Islet precursor cell (in vitro differentiated cells): ENCODE measurements at places on chromosomes 2 and 18.

- DNase-seq, result no peak
Observed at GRCh38 chr2:222127660-222128059, 171.1 kb downstream of the PAX3 start.

- DNase-seq, result no peak
Observed at GRCh38 chr2:62375113-62375420, 130.9 kb downstream of the TMEM17 start.

DNA sequence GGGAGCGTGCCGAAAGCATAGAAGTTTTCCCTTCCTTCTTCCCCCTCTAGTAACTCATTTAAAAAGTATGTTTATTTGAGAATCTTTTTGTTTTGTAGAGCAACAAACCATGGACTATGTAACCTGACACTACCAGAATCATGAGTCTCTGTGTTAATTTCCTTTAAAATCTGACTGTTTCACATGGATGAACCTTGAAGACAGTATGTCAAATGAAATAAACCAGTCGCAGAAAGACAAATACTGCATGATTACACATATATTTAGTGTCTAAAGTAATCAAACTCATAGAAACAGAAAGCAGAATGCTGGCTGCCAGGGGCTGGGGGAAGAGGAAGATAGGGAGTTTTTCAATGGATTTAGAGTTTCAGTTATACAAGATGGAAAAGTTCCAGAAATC is 32.3 kb downstream of the PTPN2 start:
- no peak for DNase-seq

GRCh38 chr2:207283356-207283755 is 117.6 kb upstream of the KLF7 start:
- no peak for DNase-seq

DNA sequence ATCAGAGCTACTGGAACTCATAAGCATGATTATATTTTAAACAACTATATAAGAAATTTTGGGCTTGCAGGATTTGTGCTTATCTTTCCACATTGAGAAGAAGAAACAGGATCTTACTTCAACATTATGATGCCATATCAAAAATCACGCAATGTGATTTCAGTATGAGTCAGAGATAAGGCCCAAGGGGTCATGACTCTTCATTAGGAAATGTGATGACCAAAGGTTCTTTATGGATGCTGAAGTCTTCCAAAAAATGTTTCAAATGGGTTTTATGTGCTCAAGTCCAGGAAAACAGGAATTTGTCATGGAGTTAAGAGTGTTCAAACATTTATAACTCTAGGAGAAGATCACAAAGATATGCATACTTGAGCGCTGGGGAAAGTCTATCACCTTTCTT is 7.8 kb upstream of the SERPINB2 start:
- no peak for DNase-seq

- no peak for DNase-seq
Observed at GRCh38 chr2:59561281-59561680, 992.2 kb downstream of the BCL11A start.

DNA sequence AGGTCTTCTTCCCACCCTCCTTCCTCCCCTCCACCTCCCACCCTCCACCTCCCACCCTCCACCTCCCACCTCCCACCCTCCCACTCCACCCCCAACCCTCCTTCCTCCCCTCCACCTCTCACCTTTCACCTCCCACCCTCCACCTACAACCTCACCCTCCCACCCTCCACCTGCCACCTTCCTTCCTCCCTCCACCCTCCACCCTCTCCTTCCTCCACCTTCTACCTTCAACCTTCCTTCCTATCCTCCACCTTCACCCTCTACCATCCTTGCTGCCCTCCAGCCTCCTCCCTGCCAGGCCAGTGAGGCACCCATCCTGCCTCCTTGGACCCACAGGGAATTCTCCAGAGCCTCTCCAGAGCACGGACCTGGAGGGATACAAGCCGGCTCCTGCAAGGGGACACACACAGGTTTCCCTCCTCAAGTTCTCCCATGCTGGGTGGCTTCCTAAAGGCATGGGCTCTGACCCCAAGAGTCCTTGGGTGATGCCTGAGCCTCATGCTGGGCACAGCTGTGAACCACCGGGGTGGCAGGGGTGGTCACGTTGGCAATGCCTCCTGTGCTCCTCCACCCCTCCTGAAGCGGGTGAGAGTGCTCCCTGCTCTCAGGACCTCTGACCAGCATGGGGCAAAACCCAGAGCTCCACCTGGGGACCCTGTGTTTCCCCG is 293.0 kb downstream of the NDUFA10 start:
- DNase-seq, result no peak

- DNase-seq, result no peak
Observed at GRCh38 chr2:120110062-120110362, 97.1 kb downstream of the EPB41L5 start.

- no peak for DNase-seq
Observed at GRCh38 chr18:74773171-74773624, 175.5 kb downstream of the ZNF407 start.

- DNase-seq, result peak; percentile 74
Observed at GRCh38 chr18:23861805-23862470, 152.6 kb upstream of the TTC39C start.

DNA sequence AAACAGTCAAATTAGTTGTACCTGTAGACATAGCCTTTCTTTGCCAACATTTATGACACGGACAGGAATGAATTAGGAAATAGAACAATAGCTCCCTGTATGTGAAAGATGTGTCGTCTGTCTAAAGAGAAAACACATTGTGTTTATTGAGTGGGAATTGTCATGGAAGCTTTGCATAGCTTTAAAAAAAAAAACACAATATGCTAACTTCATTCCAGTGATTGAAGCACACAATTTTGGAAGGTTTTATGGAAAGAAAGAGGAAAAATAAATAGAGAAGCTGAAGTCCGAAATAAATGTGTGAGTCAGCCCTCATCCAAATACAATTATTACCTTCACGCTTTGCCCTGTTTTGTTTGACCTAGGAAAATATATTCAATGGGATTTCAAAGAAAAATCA is 1095.7 kb downstream of the TSN start:
- DNase-seq, result no peak

GRCh38 chr2:181685150-181685688 is 4.9 kb upstream of the NEUROD1 start:
- DNase-seq, result peak; percentile 89

DNA sequence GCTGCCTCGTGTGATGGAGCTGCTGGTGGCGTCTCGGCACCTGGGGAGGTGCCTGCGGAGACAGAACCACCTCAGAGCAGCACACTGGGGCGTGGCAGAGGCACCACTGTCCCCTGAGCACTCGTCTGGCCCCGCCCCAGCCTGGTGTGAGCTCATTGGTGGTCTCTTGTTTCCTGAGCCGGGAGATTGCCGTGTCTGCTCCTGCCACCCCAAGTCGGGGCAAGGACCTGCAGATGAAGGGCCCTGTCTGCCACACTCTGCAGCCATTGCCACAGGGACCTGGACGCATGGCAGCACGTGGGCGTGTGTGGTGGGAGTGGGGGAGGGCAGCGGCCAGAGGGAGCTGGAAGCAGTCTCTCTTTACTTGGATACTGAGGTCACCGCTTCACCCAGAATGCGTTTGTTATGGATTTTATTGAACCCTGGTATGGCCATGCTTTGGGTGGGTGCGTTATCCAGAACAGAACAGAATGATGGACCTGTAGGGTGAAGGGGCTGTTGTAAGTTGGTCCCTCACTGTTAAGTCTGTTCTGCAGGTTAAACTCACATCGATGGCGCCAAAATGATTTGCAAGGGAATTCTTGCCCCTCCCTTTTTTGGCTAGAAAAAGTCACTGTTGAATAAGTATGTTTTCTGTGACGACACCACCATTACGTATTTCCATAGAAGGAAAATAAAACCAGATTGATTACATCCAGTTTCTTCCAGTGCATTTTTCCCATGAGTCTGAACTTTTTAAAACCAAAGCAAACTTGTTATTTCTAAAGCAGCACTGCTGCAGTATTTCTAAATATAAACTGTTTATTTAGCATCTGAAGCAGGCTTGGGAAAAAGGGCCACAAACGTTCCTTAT is 92.0 kb downstream of the USP40 start:
- no peak for DNase-seq

- DNase-seq, result no peak
Observed at GRCh38 chr2:227460070-227460485, 11.9 kb upstream of the AGFG1 start.

DNA sequence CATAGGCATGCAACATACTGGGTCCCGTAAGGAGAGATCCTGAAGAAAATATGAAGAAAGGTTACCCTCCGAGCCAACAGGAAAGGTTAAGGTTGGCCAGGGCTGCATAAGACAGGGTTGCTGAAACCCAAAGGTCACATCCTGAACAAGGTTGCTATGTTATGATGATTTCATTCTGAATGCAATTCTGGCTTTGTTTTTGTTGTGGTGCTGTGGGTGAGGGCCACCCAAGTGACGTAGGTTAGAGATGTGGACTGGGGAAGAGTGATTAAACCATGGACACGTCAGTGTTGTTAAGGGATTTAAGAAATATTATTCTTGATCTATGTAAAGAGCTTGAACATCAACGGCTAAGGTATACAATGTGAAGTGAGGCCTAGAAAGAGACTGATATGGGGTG is 60.0 kb downstream of the ZEB2 start:
- no peak for DNase-seq

GRCh38 chr2:38185012-38185491 is 109.1 kb upstream of the CYP1B1 start:
- DNase-seq, result no peak

GRCh38 chr2:121075006-121075551 is 209.9 kb downstream of the TFCP2L1 start:
- DNase-seq, result peak; percentile 97

DNA sequence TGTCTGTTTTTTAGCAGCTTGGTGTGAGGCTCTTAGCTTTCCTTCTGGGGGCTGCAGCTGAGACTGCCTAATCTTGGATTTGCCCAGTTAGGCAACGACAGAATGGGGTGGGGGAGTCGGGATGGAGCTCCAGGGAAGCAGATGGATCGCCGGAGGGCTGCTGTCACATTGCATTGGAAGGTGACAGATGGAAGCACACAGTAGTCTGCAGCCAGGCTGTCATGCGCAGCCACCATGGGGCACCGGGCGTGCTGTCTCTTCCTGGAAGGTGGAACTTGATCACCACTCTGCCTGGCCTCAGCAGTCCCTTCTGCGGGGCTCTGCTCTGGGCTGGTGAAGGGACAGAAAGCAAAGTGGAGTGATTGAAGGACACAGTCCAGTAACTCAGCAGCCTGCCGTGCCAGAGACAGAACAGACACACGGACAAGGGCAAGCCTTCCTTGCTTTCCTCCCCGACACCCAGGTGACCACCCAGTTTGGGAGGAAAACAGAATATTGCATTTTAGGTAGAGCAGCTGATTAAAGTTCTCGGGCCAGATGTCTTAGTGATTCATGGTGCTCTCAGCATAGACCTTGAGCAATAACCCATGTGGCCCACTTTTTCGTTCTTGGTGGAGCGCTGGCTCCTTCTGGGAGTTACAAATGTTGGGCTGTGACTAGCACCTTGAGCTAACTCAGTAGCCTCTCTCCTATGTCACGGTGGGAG is 40.9 kb downstream of the RNF144A start:
- DNase-seq, result peak; percentile 40

DNA sequence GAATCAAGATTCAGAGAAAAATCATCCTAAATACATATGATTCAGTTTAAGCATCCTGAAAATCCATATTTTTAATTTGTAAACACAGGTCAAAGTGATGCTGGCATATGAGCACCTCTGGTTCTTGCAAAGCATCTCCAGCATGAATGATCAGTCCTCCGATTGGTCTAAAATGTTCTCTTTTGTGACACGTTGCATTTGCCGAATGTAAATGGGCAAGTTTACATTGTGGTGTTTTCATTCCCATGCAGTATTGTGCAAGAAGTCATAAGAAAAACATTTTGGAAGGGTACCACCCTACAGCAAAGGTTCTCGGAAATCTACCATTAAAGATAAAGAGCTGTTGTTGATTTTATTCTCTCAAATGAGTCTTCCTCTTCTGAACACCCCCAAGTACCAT is 108.0 kb upstream of the UNC80 start:
- DNase-seq, result no peak

DNA sequence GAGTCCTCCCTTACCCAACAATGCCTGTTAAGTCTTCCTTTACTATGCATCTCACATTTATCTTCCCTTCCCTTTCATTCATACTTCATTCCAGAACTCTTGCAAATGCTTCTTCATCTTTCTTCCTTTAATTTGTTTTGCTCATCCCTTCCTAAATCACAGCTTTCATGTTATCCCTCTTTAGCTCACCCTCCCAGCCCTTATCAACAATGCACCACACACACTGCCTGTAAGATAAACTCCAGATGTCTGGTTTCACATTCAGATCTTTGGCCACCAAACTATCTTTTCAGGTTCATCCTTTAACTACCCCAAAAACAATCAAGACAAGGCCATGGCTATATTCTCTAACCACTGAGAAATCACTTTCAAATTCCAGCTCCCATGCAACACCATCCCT is 3.4 kb downstream of the CCDC93 start:
- DNase-seq, result no peak
